Panc1 (cell line): ENCODE measurements at places on chromosomes 11 and 22. TPM values are rescaled to one million over a fixed set of nuclear protein-coding genes. Genes with fewer than 3 reads are reported as not detected.

GRCh38 chr11:78907636-78908035 lies 333.0 kb upstream of the NARS2 start:
- H3K27ac ChIP-seq, result no peak overlapping the region
- H3K4me1 ChIP-seq, result no peaks in the 10 kb centered on the region
- no peak overlapping the region for H3K4me3 ChIP-seq
- peaks cover 6% of the 10 kb centered on the region for H3K27me3 ChIP-seq
- no peak for DNase-seq

GRCh38 chr22:40826984-40827741 lies 8.0 kb upstream of the SLC25A17 start:
- DNase-seq, result no peak
- no peak overlapping the region for H3K27ac ChIP-seq
- H3K4me3 ChIP-seq, result no peak overlapping the region
- peaks cover 6% of the 10 kb centered on the region for H3K4me1 ChIP-seq
- H3K27me3 ChIP-seq, result no peaks in the 10 kb centered on the region
- peaks cover 34% of the 10 kb centered on the region for H3K36me3 ChIP-seq

GRCh38 chr11:69492201-69492991 lies 10.9 kb downstream of the LINC01488 start:
- DNase-seq, result no peak
- H3K4me3 ChIP-seq, result no peak overlapping the region
- H3K27ac ChIP-seq, result no peak overlapping the region
- no peaks in the 10 kb centered on the region for H3K27me3 ChIP-seq
- no peaks in the 10 kb centered on the region for H3K36me3 ChIP-seq
- H3K4me1 ChIP-seq, result peaks cover 21% of the 10 kb centered on the region

- H3K4me3 ChIP-seq, result no peak overlapping the region
- H3K27ac ChIP-seq, result no peak overlapping the region
These were observed 14.7 kb downstream of the GGA1 start for GRCh38 chr22:37623075-37624016.

- no peaks in the 10 kb centered on the region for H3K4me1 ChIP-seq
- no peaks in the 10 kb centered on the region for H3K27me3 ChIP-seq
- no peak overlapping the region for H3K4me3 ChIP-seq
- no peak for DNase-seq
- H3K36me3 ChIP-seq, result peaks cover 31% of the 10 kb centered on the region
- H3K27ac ChIP-seq, result no peak overlapping the region
These were observed 20.5 kb downstream of the POLD3 start for GRCh38 chr11:74612877-74613276.

DNA sequence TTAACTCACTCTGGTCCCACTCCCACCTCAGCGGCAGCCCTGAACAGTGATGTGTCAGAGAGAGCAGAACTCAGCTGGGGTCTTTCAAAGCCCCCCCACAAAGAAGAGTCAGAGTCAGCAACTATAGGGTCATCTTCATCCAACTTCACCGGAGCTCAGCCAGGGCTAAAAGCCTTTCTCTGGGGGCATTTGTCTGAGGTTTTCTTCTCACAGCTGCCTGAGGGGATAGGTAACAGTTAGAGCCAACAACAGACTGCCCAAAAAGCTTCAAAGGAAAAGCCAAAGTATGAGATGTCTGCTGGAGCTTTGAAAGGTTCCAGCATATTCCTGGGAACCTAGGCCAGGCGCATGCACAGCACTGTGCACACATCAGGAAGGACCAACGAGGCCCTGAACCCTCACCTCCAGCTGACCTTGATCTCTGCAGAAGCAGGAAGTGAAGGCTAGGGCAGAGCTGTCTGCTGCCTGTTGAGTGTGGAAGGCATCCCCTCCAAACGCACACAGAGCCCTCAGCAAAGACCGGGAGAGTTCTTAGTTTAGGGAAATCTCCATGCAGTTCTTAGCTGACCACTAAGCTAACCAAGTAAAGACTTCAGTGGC lies 28.1 kb upstream of the COMT start:
- H3K36me3 ChIP-seq, result no peaks in the 10 kb centered on the region; the same call in 1 of the 2 replicates
- no peak overlapping the region for H3K27ac ChIP-seq
- no peak overlapping the region for H3K4me3 ChIP-seq
- DNase-seq, result no peak
- no peaks in the 10 kb centered on the region for H3K4me1 ChIP-seq

GRCh38 chr11:12755510-12756453 lies 81.6 kb downstream of the TEAD1 start:
- no peak for DNase-seq
- H3K4me3 ChIP-seq, result no peak overlapping the region

LGALS1 gene
- 1,518 TPM for total RNA-seq

APOL4 gene
- total RNA-seq, result not detected

DNAJB13 gene
- total RNA-seq, result not detected

BET1L gene
- total RNA-seq, result 89.0 TPM
